Suppressor macrophage treated with lipopolysaccharide for 1 hour (primary cell): ENCODE measurements at places on chromosomes 13 and 19.

DNA sequence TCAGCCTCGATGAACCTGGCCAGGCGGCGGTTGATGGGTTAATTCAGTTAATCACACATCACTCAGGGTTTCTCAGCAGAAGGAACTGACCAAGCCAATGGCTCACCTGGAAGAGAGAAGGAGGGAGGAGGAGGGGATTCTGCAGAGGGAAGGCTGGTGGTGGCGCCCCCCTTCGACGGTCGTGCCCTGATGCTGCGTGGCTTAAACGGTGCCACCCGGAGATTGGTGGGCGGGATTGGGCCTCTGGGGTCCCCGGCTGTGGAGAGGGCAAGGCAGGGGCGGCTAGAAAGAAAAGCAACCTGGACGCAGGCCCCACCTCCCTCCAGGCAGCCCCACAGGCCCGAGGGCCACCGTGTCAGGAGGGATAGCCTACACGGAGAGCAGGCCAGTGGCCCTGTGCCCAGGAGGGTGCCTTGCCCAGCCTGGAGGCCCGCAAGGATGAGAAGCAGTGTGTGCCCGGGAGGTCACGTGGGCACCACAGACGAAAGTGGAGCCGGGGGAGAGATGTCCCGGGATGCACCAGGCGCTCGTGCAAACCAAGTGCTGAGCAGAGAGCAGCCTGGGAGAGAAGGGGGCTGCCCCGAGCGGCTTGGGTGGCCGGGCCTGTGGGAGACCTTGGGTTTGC is 16.0 kb downstream of the CSNK1G2 start:
- DNase-seq = no peak

GRCh38 chr13:22506096-22506691 is 674.6 kb upstream of the SGCG start:
- DNase-seq = no peak

DNA sequence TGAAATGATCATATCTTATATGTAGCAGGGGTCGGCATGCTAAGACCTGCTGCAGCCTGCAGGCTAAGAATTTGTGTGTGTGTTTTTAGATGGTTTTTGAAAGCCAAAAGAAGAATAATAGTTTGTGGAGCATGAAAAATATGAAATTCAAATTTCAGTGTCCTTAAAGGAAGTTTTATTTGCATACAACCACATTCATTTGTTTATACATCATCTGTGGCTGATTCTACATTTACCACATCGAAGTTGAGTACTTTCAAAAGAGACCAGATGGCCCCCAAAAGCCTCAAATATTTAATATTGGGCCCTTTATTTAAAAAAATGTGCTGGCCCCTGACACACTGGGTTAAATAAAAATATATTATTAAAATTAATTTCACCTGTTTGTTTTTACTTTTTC is 1.3 kb downstream of the HAS1 start:
- DNase-seq = no peak

DNA sequence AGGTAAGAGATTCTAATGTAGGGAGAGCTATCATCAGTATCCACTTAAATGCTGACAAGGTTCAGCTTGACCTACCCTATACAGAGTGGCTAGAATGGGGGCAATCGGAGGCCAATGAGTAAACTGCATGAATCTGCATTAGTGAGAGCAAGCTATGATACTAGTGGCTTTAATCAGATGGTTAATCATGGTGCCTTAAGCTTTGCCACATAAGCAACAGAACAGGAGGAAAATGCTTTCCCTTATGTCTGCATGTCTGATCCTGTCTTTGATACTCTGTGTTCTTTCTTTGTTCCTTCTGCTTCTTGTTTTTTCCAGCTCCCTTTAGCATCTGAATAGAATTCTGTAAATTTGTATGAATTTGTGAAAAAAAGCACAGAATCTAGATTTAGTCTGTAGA is 91.1 kb downstream of the WDFY2 start:
- no peak for DNase-seq

GRCh38 chr19:7482584-7483439 is 6.0 kb downstream of the PEX11G start:
- no peak for DNase-seq

DNA sequence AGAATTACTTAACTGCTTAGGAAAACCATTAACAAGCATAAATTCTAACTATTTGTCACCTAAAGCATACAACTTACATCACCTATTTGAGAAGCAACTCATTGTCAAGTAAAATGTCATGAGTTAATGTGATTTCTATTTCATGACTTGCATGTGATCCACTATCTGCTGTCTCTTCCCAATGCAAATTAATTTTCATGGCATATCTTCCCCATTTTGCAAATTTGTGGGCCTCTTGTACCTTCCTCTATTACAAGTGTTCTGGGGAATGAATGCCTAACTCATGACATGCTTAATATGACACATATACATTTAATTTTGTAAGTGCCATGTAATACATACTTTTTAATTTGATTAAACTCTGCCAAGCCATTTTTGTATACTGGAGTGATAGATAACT is 81.1 kb upstream of the EDNRB start:
- peak; percentile 66 for DNase-seq

DNA sequence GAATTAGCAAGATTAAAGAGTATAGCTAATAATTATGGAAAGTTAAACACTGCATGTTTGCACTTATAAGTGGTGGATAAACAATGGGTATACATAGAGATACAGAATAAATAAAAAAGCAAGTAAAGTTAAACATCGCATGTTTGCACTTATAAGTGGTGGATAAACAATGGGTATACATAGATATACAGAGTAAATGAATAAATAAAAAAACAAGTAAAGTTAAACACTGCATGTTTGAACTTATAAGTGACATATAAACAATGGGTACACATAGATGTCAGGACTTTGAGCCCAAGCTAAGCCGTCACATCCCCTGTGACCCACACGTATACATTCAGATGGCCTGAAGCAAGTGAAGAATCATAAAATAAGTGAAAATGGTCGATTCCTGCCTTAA is 1533.3 kb upstream of the SPRY2 start:
- no peak for DNase-seq

GRCh38 chr13:48492470-48493065 is 40.3 kb downstream of the RCBTB2 start:
- DNase-seq = peak; percentile 82

- no peak for DNase-seq
Observed at GRCh38 chr13:110830331-110830730, 84.5 kb downstream of the ANKRD10 start.

DNA sequence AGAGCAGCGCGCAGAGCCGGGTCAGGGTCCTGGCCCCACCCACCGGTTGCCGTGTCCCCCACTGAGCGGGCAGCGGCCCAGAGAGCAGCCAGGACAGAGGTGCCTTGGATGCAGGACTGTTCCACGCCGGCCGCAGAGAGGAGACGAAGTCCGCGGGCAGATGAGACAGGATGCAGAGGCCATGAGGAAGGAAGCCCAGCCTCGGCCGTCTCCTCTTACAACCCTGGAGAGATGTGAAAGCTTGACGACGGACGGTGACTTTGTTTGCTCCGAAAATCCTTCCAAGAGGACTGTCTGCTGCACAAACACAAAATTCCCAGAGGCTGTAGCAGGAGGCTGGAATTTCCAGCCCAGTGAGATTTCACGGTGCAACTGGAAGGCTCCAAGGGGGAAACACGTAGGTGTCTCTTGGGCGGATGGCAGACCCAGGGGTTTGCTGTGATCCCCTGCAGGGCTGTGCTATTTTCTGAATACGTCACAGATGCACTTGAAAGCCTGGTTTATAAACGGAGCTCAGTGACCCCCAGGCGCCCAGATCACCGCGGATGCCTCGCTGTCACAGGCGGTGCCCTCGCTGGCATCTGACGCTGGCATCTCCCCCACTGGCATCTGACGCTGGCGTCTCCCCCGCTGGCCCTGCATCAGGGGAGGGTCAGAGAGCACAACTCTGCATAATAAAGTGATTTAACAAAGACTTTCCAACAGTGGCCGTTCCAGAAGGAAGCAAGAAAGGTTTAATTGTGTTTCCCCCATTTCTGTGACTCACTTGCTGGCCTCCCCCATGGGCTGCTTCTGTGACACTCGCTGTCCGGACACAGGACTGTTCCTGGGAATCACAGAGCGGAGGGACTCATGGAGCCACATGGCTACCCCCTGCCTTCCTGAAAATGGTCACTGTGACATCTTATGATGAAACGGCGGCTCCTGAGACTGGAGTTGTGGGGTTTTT is 62.0 kb upstream of the C13orf46 start:
- peak; percentile 96 for DNase-seq

DNA sequence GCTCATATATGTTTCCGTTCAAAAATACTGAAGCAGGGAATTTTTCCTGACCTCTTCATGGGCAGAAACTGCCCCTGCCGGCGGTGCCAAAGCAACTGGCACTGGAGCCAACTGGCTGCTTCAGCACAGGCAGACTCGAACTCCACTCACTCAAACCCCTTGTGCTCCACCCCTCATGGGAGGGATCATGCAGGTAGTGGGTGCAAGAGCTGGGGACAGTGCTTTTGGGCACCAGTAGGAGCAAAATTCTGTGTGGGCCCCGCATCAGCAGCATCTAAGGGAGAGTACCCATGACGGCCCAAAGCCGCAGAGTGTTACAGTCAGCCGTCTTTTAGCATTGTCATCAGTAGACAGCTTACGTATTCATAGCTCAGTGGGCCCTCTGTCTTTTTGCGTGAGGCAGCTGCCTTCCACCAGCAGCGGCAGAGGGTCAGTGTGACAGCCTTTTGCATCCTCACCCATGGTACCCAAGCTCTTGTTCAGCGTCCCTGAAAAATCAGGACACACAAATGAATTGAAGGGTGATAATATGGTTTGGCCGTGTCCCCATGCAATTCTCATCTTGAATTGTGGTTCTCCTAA is 393.8 kb downstream of the SLITRK6 start:
- DNase-seq = no peak

DNA sequence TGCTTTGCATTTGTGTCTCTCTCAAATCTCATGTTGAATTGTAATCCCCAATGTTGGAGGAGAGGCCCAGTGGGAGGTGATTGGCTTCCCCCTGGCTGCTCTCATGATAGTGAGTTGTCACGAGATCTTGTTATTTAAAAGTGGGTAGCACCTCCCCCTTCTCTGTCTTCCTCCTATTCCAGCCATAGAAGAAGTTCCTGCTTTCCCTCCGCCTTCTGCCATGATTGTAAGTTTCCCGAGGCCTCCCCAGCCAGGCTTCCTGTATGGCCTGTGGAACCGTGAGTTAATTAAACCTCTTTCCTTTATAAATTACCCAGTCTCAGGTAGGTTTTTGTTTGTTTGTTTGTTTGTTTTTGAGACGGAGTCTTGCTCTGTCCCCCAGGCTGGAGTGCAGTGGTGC is 3.8 kb downstream of the LILRA4 start:
- DNase-seq = peak; percentile 76

DNA sequence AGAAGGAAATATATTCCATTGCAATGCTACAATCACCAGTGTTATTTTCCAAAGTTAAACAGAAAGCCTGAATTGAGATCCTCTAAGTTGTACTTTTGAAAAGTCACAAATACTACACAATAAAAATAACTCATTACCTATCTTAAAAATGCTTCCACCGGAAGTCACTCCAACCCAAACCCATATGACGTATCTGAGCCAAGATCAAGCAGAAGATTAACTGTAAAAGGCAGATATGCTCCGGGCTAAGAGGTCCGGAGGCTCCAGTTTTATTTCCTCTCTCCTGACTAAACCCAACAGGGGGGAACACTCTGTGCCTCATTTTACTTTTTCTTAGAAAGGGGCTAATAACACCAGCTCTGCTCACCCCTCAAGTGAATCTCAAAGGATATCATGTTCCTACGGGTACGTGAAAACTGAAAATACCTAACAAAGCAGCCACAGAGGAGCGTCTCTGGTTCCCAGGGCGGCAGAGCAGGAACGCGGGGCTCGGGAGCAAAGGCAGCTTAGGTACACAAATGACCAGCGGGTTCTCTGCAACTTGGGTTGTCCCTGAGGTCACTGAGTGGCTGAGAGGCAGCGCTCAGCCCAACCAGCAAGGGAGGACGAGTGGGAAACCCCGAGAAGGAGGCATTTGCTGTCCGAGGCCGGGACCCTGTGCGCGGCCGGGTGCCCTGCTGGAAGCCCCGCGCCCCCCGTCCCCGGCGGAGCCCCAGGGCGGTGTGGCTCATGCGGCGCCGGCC is 750 bp downstream of the RAB20 start:
- peak; percentile 86 for DNase-seq

GRCh38 chr19:10927730-10928562 is 493 bp downstream of the YIPF2 start:
- peak; percentile 28 for DNase-seq

DNA sequence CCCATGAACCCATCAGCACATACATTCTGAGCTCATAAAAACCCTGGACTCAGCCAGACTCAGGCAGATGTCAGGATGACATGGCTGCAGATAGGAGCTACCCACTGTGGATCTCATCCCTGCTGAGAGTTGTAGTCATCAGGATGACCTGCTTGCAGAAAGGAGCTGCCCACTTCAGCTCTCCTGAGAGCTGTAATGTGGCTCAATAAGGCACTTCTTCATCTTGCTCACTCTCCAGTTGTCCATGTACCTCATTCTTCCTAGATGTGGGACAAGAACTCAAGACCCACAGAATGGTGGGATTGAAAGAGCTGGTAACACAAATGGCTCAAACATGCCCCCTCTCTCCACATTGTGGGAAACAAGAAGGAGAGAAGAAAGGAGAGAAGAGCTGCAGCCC is 58.2 kb downstream of the SLITRK1 start:
- DNase-seq = no peak

DNA sequence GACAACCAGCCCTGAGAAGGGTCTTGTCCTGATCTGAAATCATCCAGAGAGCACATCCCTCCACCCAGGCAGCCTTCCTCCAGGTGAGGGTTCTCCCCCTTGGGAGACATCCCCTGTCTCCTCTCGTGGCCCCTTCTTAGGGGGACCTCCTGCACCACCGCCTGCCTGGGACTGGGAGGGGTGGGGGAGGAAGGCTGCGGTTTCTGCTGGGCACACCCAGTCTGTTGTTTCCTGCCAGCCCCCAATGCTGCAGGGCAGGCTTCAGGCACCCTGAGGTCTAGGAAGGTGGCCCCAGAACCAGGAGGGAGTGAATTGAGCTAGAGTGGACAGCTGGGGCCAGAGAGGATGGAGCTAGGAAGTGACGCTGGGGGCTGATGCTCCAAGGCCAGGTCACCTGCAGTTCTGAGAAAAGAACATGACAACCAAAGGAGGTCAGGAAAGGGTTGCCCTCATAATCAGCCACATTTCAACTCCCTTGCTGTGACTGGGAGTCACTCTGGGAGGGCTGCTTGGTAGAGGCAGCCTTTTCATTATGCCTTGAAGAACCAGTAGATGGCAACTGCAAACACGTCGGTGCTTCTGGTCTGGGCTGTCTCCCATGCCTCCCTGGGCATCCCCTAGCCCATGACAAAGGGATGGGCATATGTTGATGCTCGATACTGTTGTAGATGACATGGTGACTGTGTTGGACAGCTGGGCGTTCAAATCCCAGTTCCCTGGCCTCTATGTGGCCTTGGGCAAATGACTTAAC is 1.4 kb downstream of the ARHGEF18 start:
- no peak for DNase-seq

- DNase-seq = no peak
Observed at GRCh38 chr19:41089959-41090358, 1.7 kb downstream of the CYP2A13 start.

- DNase-seq = no peak
Observed at GRCh38 chr13:23637829-23638228, 67.6 kb downstream of the TNFRSF19 start.
